ENCODE measurements at places on chromosomes 6 and 20.
A peak's percentile ranks its signal among the peaks of the same experiment; 100 is the strongest.

- DNase-seq, result no peak
These were observed 45.7 kb upstream of the NEDD9 start for GRCh38 chr6:11278207-11278559.

DNA sequence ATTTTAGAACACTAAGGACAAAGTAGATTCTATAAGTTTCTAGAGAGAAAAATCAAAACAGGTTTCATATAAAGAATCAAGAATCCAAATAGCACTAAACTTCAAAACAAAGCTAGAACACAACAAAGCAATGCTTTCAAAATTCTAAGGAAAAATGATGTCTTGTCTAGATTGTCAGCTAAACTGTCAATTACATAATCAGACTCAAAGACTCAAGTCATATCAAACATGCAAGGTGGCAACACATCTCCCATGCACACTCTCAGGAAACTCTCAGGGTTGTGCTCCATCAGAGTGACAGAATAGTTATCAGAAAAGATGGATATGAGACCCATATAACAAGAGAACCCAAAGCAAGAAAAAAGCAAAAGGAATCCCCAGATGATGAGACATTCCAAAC lies 23.9 kb downstream of the HACE1 start:
- no peak for DNase-seq

GRCh38 chr6:144319211-144319610 lies 34.1 kb downstream of the UTRN start:
- no peak for DNase-seq

GRCh38 chr6:16286151-16286522 lies 47.8 kb downstream of the GMPR start:
- DNase-seq, result no peak

DNA sequence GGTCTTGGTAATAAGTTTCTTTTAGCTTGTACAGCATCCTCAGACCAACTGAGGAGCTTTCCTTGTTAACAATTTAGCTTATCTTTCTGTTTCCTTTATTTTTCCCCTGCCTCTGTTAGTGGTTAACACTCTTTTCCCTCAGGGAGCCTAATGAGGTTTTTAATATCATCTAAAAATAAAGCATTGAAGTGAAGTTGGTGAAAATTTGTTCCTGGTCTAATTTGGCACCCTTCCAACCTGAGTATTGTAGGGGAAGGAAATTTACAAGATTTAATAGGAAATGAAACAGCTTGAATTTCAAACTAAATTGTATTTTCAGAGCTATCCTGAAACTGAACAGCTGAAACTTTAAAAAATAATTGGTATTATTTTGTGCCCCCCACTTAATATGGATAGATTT lies 28.1 kb upstream of the VAPB start:
- no peak for DNase-seq

DNA sequence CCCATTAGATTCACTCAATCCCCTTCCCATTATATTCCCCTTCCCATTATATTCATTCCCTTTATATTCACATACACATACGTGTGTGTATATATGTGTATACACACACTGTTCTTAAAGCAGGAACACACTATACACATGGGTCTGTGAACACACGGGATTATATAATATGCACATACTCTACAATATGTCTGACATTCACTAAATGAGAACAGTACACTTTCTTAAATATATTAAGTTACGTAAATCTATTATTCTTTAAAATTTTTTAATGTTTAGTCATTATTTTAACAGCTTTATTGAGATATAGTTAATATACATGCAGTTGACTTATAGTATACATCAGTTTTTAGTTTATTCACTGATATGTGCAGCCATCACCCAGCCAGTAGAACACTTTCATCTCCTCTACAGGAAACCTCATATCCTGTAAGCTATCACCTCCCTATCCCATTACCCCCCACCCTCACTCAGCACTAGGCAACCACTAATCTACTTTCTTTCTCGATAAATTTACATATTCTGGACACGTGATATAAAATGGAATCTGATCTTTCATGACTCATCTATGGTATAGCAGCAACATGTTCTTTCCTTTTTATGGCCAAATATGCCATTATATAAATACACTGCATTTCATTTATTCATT lies 13.9 kb upstream of the SUMO4 start:
- DNase-seq, result no peak

DNA sequence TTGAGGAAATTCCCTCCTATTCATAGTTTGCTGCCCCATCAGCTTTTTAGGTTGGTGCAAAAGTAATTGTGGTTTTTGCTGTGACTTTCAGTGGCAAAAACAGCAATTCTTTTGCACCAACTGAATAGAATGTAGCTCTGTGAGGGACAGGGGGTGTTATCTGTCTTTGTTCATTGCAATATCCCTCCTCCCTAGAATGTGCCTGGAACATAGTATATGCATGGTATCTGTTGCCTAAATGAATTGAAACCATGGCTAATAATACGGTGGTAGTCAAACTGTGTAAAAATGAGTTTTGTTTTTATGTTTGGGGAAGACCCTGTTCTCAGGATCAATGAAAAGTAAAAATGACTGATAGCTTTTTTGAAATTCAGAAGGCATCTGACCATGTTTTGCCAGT lies 45.1 kb downstream of the SCAND1 start:
- DNase-seq, result no peak

DNA sequence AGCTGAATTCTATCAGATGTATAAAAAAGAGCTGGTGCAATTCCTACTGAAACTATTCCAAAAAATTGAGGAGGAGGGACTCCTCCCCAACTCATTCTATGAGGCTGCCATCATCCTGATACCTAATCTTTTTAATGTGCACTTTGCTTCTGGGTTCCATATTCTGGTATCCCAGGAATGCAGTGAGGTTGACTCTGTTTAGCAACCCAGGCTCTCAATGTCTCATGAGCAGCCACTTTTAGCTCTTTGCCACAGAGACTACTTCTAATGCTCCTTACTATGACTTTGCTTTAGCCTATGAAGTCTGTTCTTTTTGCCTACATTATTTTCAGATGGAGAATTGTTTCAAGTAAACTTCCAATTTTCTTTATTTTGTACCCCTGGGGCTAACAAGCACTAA lies 185.5 kb upstream of the NRSN1 start:
- no peak for DNase-seq

GRCh38 chr6:145863988-145864616 lies 49.5 kb upstream of the FBXO30 start:
- DNase-seq, result no peak

DNA sequence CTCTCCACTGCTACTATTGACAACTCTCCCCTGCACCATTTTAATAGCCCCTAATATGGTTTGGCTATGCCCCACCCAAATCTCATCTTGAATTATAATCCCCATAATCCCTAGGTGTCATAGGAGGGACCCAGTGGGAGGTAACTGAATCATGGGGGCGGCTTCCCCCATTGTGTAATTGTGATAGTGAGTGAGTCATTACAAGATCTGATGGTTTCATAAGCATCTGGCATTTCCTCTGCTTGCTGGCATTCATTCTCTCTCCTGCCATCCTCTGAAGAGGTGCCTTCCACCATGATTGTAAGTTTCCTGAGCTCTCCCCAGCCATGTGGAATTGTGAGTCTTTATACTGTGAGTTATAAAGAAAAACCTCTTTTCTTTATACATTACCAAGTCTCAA lies 74.1 kb upstream of the TCF21 start:
- no peak for DNase-seq

DNA sequence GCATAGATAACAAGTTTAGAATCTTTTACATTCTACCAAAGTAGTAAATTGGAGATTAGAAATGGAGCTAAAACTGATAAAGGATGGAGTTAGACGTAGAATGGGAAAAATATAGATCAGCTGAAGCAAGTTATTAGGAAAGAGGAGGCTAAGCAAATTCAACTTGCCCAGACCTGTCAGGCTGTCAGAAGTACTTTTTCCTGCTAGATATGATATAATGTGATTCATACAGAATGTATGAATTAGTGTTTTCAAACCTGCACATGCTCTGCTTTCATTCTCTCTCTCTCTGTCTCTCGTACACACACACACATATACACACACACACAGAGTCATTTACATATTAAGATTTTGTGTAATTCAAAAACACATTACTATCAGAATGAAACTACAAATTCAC lies 133.2 kb upstream of the HDGFL1 start:
- DNase-seq, result no peak

DNA sequence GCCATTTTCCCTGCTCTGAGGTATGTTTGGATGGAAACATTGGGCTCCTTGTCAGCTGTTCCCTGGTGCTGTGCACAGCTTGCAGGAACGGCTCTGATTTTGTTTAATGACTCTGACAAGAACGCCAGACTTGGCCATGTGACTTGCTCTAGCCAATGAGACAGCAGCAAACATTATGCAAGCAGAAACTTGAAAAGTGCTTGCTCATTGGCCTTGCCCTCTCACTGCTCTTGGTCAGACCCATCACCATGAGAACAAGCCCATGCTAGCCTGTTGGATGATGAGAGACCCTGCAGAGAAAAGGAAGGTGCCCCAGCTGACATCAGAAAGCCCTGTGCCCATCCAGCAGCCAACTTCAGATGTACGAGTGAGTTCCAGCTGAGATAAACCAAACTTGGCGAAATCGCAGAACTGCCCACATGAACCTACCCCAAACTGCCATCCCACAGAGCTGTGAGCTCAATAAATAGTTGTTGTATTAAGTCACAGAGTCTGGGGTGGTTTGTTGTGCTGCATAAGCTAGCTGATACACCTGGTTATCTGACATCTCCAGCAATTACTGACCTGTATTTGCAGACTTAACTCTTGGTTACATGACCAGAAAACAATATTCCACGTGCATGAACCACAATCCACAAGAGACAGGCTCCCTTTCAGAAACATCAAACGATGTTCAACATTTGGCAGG lies 96.9 kb downstream of the JPH2 start:
- DNase-seq, result no peak

- no peak for DNase-seq
These were observed 339.2 kb downstream of the FOXA2 start for GRCh38 chr20:22245139-22245538.

GRCh38 chr6:28105245-28105639 lies 19.2 kb upstream of the ZSCAN16 start:
- peak; percentile 36 for DNase-seq

DNA sequence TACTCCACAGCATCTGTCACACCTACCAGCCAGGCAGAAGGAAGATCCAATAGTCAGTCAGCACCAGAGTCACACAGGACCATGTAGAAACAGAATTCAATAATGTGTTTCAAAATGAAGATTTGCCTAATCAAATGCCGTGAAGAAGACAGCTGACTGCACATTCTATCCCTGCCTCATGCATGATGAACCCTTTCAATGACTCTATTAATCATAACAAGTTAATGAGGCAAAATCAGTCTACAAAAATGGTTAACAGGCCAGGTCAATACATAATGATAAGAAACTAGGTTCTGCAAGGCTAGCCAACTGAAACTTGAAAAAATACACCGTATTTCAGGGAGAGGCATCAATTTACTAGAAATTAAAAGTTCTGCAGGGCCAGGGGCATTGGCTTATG lies 6.7 kb upstream of the PNRC1 start:
- DNase-seq, result no peak

DNA sequence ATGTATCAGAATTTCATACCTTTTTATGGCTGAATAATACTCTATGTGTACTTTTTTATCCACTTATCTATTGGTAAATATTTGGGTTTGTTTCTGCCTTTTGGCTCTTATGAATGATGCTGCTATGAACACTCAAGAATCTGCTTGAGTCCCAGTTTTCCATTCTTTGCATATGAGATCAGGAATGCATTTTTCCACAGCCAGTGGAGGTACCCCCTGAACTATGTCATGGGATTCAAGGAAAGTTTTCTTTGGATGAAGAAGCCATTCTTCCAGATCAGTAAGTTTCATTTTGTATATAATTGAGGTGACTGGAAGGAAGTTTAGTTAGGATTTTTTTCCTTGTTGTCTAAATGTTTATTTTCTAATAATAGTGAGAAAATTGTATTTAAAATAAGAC lies 40.9 kb downstream of the NKX2-4 start:
- DNase-seq, result no peak

- no peak for DNase-seq
These were observed 47.6 kb upstream of the RNF144B start for GRCh38 chr6:18339599-18339998.

GRCh38 chr6:123372737-123373136 lies 264.0 kb downstream of the TRDN start:
- no peak for DNase-seq

DNA sequence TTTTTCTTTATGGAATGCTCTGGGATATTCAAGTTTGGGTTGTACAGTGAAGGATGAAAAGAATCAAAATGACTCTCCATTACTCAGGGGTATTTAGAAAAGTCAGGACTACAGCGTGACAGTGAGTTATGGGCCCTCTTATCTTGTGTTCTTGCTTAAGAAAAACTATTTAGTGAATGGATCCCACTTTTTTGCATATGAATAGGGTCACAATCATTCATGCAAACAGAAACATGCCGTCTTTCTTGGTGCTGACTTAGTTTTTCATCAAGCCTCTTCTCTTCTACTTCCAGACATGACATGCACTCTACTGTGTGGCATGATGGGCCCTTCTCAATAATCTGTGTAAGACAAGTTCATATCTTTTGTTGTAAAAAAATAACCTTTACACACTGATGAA lies 488.4 kb upstream of the MMS22L start:
- DNase-seq, result no peak

DNA sequence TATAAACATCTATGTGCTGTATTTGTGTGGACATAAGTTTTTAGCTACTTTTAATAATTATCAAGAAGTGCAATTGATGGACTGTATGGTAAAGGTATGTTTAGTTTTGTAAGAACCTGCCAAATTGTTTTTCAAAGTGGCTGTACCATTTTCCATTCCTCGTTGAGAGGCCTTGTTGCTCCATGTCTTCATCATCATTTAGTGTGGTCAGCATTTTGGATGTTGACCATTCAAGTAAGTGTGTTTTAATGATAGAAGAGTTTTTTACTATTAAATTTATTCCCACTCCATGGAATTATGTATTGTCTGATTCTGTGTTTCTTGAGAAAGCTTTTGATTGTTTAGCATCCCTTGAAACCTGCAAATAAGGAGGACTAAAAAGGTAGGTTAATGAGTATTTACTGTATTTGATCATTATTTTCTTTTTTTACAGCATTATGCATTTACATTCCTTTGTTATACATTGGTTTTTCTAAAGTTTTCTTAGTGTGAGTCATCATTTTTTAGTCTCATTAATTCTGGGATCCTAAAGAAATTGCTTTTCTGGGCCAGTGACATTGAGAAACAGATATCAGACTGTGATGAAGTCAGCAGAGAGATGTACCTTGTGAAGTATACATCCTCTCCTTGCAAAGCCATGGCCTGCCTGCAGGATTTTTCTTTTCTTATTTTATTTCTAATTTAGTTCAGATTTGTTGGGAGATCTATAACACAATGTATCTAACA lies 312.8 kb upstream of the PTCHD4 start:
- no peak for DNase-seq

- no peak for DNase-seq
These were observed 66.3 kb downstream of the EDN1 start for GRCh38 chr6:12356431-12356830.
